Ovary (tissue), 10 donors: ENCODE measurements at places on chromosomes 7 and 10.

DNA sequence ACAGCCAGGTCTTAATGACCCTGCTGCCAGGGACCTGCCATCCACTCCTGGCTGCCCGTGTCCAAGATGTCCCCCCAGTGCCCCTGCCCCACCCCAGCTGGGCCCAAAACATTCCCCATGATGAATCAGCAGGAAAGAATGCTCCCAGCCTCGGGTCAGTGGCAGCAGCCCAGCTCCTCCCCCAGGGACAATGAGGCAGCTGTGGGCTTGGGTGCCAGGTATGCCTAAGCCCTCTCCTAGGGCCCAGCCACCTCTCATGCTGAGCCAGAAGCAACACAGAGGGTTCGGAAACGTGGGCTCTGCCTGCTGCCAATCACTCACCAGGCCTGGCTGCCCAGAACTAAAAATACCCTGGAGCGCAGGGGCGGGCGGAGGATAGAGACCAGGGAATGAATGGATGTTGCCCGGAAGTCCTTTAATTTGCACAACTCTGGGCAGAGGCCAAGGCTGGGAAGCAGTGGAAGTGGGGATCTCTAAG lies 1.5 kb upstream of the LOXL4 start:
- no peaks in the 10 kb centered on the region for H3K36me3 ChIP-seq
- DNase-seq = peak; percentile 78
- peak overlapping the region; percentile 45 for H3K27ac ChIP-seq
- H3K27me3 ChIP-seq = no peaks in the 10 kb centered on the region
- H3K4me1 ChIP-seq = peaks cover 16% of the 10 kb centered on the region
- H3K4me3 ChIP-seq = no peak overlapping the region

- H3K36me3 ChIP-seq = no peaks in the 10 kb centered on the region
- peaks cover 11% of the 10 kb centered on the region for H3K4me1 ChIP-seq
- H3K4me3 ChIP-seq = no peak overlapping the region
- no peaks in the 10 kb centered on the region for H3K27me3 ChIP-seq
- no peak overlapping the region for H3K27ac ChIP-seq
Observed at GRCh38 chr10:103763374-103764202, 91.8 kb downstream of the SH3PXD2A start.

- no peak for DNase-seq
- no peaks in the 10 kb centered on the region for H3K27me3 ChIP-seq
- no peaks in the 10 kb centered on the region for H3K4me1 ChIP-seq
- no peak overlapping the region for H3K4me3 ChIP-seq
- no peaks in the 10 kb centered on the region for H3K36me3 ChIP-seq
- no peak overlapping the region for H3K27ac ChIP-seq
Observed at GRCh38 chr7:84780158-84781124, 406.4 kb downstream of the SEMA3D start.

- H3K4me3 ChIP-seq = no peak overlapping the region
- no peak overlapping the region for H3K27ac ChIP-seq
- H3K4me1 ChIP-seq = peaks cover 11% of the 10 kb centered on the region
- no peak for DNase-seq
- no peaks in the 10 kb centered on the region for H3K27me3 ChIP-seq
Observed at GRCh38 chr7:65746398-65746669, 126.5 kb upstream of the VKORC1L1 start.

DNA sequence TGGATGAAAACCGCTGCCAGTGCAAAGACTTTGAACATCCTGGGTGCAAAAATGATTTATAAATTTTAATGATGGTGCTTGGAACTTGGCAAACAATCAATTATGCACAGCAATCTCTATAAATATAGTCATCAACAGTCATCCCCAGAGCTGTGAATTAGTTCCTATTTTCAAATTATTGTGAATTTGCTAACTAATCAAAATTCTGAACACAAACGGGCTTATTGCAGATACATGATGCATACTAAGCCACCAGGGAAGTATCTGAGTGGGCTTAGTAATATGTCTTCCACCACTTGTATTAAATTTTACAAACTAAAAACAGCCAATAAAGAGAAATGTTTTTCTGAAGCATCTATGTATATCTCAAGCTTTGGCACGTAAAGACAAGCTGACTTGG lies 165.2 kb downstream of the CALCR start:
- no peak for DNase-seq
- H3K27ac ChIP-seq = no peak overlapping the region
- H3K27me3 ChIP-seq = no peaks in the 10 kb centered on the region
- H3K4me3 ChIP-seq = no peak overlapping the region

DNA sequence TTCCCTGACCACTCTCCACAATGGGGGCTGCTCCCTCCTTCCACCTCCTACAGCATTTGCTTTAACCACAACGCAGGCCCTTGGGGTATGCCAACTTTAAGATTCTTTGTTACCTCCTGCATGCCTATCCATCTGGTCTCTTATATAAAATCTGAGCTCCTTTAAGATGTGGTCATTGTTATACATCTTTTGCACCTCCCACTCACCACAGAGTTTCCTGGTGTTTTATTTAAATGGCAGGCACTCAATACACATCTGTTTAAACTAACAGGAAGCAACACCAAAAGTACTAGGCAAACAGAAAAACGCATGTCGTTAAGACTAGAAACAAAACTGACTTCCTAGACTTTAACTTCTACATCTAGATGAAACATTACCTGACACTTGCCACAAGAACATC lies 36.3 kb downstream of the SLC25A13 start:
- DNase-seq = no peak
- H3K4me1 ChIP-seq = no peaks in the 10 kb centered on the region
- no peak overlapping the region for H3K27ac ChIP-seq
- no peaks in the 10 kb centered on the region for H3K36me3 ChIP-seq

GRCh38 chr7:151694828-151695580 lies 175.3 kb upstream of the RHEB start:
- no peak overlapping the region for H3K4me3 ChIP-seq
- no peak overlapping the region for H3K27ac ChIP-seq
- peaks cover 3% of the 10 kb centered on the region for H3K4me1 ChIP-seq
- H3K36me3 ChIP-seq = no peaks in the 10 kb centered on the region
- H3K27me3 ChIP-seq = no peaks in the 10 kb centered on the region

DNA sequence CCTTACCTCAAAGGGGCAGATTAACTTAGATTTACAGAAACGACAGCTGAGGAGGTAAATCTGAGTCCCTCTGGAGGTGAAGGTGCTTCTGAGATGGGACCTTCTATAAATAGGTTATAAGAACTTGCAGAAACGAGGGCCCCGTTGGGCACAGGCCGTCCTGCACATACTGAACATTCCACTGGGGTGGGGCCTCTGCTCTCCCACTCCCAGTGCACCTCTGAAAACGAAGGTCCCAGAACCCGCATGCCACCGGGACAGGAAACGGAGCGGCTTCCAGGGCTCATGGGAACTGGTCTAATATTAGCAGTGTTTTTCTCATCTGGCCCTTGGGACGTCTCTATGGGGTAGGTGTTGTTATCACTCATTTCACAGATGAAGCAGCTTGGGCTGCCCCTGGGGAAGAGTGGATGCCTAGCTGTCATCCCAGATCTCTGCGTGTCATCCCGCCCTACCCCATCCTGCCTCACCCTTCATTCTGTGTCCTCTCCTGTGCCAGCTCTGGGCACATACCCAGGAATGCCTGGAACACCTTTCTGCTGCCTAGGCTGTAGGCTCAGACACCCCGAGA lies 19.6 kb downstream of the C10orf62 start:
- no peaks in the 10 kb centered on the region for H3K36me3 ChIP-seq
- H3K27me3 ChIP-seq = no peaks in the 10 kb centered on the region
- DNase-seq = no peak
- H3K27ac ChIP-seq = no peak overlapping the region
- no peak overlapping the region for H3K4me3 ChIP-seq
- no peaks in the 10 kb centered on the region for H3K4me1 ChIP-seq

DNA sequence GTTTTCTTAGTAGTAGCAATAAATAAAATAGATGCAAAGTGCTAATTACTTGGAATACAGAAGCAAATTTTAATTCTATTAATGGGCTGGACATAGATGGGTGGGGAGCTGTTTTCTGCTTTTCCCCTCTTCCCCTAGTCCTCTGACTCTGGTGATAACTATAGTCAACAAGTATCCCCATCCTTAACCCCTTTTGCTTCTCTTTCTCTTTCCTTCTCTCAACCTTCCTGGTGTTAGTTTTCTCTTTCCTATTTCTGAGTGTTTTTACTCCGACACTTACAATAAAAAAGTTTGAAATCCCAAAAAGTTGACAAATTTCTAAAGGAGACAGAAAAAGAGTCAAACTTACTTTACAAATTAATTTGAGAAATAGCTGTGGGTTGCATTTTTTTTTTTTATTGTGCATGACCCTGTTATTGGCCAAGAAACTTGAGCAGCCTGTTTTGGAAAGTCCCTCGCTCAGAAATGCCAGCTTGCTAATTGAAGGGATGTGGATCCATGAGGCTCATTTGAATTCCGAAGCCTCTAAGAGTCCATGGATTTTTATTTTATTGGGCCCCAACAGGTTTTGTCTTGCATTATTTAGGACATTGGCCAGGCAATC lies 2.4 kb downstream of the FAS start:
- peak overlapping the region; percentile 35 for H3K27ac ChIP-seq
- H3K4me1 ChIP-seq = peaks cover 7% of the 10 kb centered on the region
- H3K36me3 ChIP-seq = no peaks in the 10 kb centered on the region
- no peak for DNase-seq

GRCh38 chr7:114922026-114922651 lies at the start of gene MDFIC:
Gene MDFIC, plus strand, starts transcription at chr7:114922094. Its CDS starts 940 bp downstream, at chr7:114923034.
- peak; percentile 58 for DNase-seq
- peak within 1 kb of the TSS; percentile 84 for H3K27ac ChIP-seq
- no peaks in the 10 kb centered on the region for H3K36me3 ChIP-seq
- H3K4me1 ChIP-seq = peaks cover 5% of the 10 kb centered on the region

GRCh38 chr7:129341816-129342806 lies 92.1 kb upstream of the STRIP2 start:
- H3K4me3 ChIP-seq = no peak overlapping the region
- no peak for DNase-seq
- H3K4me1 ChIP-seq = no peaks in the 10 kb centered on the region
- no peaks in the 10 kb centered on the region for H3K36me3 ChIP-seq

DNA sequence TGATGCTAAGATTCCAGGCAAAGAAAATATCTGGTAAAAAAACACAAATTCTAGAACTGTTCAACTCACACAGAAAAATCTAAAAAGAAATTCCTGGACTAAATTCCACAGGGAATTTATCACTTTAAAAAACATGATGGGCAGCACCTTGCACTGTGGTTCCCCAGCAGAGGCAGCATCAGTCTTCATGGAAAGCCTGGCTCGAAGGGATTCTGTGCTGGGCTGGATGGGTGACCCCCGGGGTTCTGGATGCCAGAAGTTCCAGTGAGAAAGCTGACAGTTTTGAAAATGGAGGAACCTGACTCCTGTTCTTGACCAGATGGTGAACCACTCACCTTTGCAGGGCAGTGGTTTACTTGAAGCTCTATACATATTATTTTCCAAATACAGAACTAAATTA lies 52.0 kb downstream of the RAB11FIP2 start:
- no peak overlapping the region for H3K4me3 ChIP-seq
- no peaks in the 10 kb centered on the region for H3K36me3 ChIP-seq
- no peak overlapping the region for H3K27ac ChIP-seq
- H3K4me1 ChIP-seq = no peaks in the 10 kb centered on the region
- no peak for DNase-seq
- no peaks in the 10 kb centered on the region for H3K27me3 ChIP-seq

GRCh38 chr7:16007911-16008310 lies 321.4 kb upstream of the MEOX2 start:
- H3K36me3 ChIP-seq = no peaks in the 10 kb centered on the region
- no peaks in the 10 kb centered on the region for H3K27me3 ChIP-seq
- H3K4me1 ChIP-seq = no peaks in the 10 kb centered on the region
- DNase-seq = no peak

- no peak overlapping the region for H3K27ac ChIP-seq
- no peak for DNase-seq
- no peak overlapping the region for H3K4me3 ChIP-seq
- H3K27me3 ChIP-seq = no peaks in the 10 kb centered on the region
- H3K36me3 ChIP-seq = no peaks in the 10 kb centered on the region
- H3K4me1 ChIP-seq = no peaks in the 10 kb centered on the region
Observed at GRCh38 chr10:119693262-119693957, 32.4 kb upstream of the INPP5F start.

GRCh38 chr7:86966916-86967315 lies 92.5 kb downstream of the ELAPOR2 start:
- H3K4me3 ChIP-seq = no peak overlapping the region
- no peak for DNase-seq
- H3K27me3 ChIP-seq = no peaks in the 10 kb centered on the region
- H3K36me3 ChIP-seq = no peaks in the 10 kb centered on the region

DNA sequence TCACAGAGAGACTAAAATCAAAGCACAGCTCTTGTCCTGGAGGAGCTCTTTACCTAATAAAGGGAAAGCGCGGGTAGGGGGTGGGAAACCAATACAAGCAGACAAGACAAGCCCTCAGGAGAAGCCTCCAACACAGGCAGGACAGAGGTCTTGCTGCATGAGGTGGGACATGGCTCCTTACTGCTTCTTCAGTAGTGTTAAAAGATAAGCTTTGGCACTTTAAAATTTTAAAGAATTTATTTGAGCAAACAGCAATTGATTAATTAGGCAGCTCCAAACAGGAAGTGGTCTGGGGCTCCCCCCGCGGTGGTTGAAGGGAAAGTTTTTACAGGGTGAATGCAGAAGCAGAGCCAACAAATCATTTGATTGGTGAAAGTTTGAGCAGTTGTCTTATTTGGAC lies 50.3 kb upstream of the MACC1 start:
- H3K27me3 ChIP-seq = no peaks in the 10 kb centered on the region
- DNase-seq = no peak
- no peaks in the 10 kb centered on the region for H3K36me3 ChIP-seq
- no peak overlapping the region for H3K27ac ChIP-seq
- H3K4me3 ChIP-seq = no peak overlapping the region

DNA sequence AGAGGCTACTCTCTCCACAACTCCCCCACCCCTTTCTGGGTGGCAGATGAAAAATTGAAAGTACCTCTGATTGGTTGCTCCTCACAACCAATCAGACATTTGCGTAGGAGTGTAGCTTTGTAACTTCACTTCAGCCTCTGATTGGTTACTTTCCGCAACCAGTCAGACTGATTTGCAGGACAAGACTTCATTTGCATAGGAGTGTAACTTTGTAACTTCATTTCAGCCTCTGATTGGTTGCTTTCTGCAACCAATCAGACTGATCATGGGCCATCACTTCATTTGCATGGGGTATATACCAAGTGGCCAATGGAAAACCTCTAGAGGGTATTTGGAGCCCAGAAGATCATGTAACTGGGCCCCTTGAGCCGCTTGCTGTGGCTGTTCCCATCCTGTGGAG lies 25.6 kb downstream of the CDNF start:
- no peaks in the 10 kb centered on the region for H3K27me3 ChIP-seq
- DNase-seq = no peak
- no peak overlapping the region for H3K27ac ChIP-seq
- H3K36me3 ChIP-seq = no peaks in the 10 kb centered on the region
- no peak overlapping the region for H3K4me3 ChIP-seq
- no peaks in the 10 kb centered on the region for H3K4me1 ChIP-seq

GRCh38 chr7:131072505-131073091 lies 255.1 kb upstream of the MKLN1 start:
- H3K4me1 ChIP-seq = peaks cover 20% of the 10 kb centered on the region
- no peak overlapping the region for H3K4me3 ChIP-seq
- H3K27me3 ChIP-seq = no peaks in the 10 kb centered on the region

GRCh38 chr7:97623333-97623732 lies 108.6 kb upstream of the TAC1 start:
- H3K27me3 ChIP-seq = no peaks in the 10 kb centered on the region
- no peak for DNase-seq
- H3K4me1 ChIP-seq = no peaks in the 10 kb centered on the region
- no peak overlapping the region for H3K4me3 ChIP-seq
- H3K27ac ChIP-seq = no peak overlapping the region

- no peak for DNase-seq
- H3K27me3 ChIP-seq = no peaks in the 10 kb centered on the region
- no peaks in the 10 kb centered on the region for H3K4me1 ChIP-seq
Observed at GRCh38 chr10:8183241-8183704, 128.8 kb downstream of the GATA3 start.

- H3K27me3 ChIP-seq = peaks cover 5% of the 10 kb centered on the region
- H3K36me3 ChIP-seq = no peaks in the 10 kb centered on the region
- peak; percentile 69 for DNase-seq
Observed at GRCh38 chr10:132185601-132186487, 904 bp upstream of the DPYSL4 start.
